ENCODE measurements at places on chromosomes 3 and 15.

DNA sequence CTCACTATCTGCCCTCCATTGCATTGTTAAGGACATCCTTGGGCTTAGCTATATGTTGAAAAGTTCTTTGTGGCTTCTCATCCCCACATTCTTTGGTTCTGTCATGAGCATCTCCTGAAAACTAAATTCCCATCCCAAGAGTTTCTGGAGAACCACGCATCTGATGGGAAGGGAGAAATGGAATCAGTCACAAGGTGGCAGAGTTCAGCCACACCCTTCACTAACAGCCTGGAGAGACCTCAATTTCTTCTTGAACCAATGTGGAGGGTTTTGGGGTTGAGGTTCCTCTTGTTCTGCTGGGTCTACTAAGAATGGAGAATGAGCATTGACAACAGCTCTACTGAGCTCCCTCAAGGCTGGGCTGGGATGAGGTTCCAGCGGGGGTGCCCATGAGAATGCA lies 15.6 kb upstream of the MAGEL2 start:
- no peak for DNase-seq

- DNase-seq, result no peak
Measured at GRCh38 chr3:195009616-195010015, 261.3 kb downstream of the XXYLT1 start.

DNA sequence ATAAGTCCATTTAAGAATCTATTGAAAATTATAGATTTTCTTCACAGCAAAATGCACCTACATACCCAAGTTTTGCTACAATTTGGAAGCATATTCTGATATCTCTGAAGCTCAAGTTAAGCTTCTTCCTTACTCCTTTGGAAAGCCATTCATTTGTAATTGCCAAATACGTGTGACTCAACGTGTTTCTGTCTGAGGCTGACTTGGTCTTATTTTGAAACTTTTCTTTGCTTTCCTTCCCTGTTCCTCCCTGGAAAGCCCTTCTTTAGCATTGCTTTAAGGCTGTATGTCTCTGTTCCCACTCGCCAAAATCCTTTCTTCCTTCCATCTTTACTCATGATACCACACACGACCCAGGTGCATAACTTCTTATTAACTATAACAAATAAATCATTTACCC lies 232.0 kb downstream of the ZBBX start:
- no peak for DNase-seq

DNA sequence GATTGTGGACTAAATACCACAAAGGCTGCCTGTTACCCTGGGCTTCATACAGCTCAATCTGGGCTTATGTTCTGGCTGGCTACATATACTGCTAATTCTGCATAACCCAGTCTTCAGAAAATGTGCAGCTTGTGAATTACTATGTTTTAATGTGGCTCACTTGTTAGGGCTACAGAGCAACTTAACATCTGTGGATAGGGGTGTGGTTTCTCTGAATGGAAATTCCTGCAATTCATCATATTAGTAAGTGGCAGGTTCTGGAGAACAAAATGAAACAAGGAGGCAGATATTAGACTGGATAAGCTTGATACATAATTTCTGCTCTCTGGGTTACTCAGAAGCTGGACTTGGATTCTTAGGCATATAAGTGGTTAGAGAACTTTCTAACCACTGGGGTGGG lies 6.7 kb downstream of the TMEM202 start:
- no peak for DNase-seq

- no peak for DNase-seq
Measured at GRCh38 chr3:87867001-87867400, 191.8 kb downstream of the CGGBP1 start.

GRCh38 chr3:67437090-67437489 lies 217.3 kb downstream of the SUCLG2 start:
- no peak for DNase-seq

DNA sequence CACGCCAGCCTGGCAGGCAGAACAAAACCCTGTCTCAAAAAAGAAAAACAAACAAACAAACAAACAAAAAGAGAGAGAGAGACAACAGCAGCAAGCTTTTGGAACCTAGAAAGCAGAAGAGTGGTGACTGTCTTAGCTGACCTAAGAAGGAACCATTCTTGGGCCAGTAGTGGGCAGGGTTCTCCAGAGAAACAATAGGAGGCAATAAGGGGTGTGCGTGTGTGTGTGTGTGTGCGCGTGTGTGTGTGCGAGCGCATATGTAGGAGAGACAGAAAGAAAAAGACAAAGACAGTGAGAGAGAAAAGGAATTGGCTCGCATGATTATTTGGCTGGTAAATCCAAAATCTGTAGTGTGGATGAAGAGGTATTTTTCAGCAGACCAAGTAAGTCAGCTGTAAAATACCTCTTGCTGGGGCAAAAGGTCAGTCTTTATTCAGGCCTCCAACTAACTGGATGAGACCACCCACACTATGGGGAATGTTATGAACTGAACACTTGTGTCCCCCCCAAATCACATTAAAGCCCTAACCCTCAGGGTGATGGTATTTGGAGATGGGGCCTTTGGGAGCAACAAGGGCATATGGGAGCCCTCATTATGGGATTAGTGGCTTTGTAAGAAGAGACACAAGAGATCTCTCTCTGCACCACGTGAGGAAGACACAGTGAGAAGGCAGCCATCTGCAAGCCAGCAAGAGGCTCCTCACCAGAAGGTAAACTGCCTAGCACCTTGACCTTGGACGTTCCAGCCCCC lies 15.1 kb upstream of the BLM start:
- DNase-seq, result no peak

GRCh38 chr3:39387411-39387975 lies 4.3 kb downstream of the SLC25A38 start:
- no peak for DNase-seq

- no peak for DNase-seq
Measured at GRCh38 chr3:192879346-192880031, 38.2 kb downstream of the MB21D2 start.

- DNase-seq, result no peak
Measured at GRCh38 chr3:94862703-94863102, 799.8 kb downstream of the NSUN3 start.

- no peak for DNase-seq
Measured at GRCh38 chr15:94580211-94580885, 349.0 kb downstream of the MCTP2 start.

DNA sequence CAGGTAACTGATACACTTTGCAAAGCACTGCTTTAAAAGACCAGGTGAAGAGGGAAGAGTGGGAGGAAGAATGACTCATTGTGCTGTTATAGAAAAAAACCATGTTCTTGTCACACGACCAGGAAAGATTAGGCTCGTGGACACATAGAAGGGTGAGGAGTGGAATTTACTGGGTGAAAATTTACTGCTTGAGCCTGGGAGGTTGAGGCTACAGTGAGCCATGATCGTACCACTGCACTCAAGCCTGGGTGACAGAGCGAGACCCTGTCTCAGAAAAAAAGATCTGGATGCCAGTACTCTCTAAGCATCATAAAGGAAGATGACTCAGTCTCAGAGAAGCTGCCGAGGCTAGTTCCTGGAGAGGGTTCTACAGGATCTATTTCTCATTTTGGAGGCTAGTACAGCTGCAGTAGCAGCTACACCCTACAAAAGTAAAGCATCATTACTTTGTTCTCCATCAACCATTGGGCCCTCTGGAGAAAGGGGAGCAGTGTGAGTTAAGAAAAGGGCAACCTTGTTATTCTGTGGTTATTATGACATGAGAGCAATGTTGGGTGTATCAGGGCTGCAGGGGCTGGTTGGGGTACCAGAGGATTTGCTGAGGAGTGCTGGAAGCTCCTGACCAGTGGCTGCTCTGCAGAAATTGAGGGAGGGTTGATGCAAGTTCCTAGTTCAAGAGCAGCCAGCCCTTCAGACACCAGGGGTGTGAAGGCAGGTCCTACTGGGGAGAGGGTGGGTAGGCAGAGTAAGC lies 75.4 kb downstream of the CMTM8 start:
- no peak for DNase-seq

DNA sequence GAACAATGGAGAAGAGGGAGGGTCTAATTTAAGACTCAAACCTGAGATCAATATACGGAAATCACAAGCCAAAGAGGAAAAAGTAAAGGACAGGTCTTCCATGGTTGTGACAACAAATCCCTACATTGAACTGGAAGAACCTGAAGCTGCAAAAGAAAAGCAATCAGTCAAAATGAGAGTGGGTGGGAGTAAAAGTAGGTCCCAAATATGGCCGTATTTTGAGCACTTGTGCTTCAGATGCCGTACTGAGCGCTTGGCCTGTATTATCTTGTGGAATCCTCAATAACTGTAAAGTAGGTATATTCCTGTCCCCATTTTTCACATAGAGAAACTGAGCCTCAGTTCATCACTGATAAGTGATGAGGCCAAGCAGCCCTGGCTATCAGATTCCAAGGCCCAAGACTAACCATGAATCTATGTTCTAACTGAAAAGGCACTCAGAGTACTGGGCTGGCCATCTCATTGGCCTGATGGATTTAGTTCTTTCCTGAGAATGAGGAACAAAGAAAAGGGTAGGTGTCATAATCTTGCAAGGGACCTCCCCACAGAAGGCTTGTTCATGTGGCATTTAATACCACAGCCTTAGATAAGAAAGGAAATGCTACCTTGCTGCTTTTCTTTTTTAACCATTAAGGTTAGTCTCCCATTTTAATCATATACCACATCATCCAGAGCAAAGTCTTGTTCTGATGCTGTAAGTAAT lies 52.5 kb downstream of the LRRN1 start:
- no peak for DNase-seq

- DNase-seq, result no peak
Measured at GRCh38 chr3:11274566-11275142, 2.5 kb downstream of the ATG7 start.

DNA sequence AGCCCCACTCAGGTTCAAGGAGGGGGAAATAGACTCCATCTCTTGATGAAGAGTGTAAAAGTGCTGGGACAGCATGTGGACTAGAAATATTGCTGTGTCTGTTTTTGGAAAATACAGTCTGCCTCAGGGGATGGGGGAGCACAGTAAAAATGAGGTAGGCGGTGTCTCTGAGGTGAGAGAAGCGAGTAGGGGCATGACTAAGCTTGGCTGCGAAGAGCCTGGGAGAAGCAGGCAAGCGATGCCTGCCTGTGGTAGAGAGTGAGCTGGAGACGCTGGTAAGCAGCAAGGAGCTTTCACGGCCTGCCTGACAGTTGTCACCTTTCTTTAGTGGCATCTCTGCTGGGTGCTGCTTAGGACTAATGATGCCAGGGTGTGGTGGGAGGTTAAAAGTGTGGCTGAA lies 49.0 kb upstream of the DCLK3 start:
- no peak for DNase-seq

Measured in naive thymus-derived CD4-positive, alpha-beta T cell (primary cell).